ENCODE measurements at places on chromosomes 6 and 20. TPM values are rescaled to one million over a fixed set of nuclear protein-coding genes. Genes with fewer than 3 reads are reported as not detected.

GRCh38 chr6:157392927-157393668 is 12.1 kb downstream of the ZDHHC14 start:
- no peak for DNase-seq

GRCh38 chr6:105164418-105164817 is 15.4 kb downstream of the POPDC3 start:
- no peak for DNase-seq

GRCh38 chr6:9540534-9541126 is 874.2 kb downstream of the TFAP2A start:
- no peak for DNase-seq

DNA sequence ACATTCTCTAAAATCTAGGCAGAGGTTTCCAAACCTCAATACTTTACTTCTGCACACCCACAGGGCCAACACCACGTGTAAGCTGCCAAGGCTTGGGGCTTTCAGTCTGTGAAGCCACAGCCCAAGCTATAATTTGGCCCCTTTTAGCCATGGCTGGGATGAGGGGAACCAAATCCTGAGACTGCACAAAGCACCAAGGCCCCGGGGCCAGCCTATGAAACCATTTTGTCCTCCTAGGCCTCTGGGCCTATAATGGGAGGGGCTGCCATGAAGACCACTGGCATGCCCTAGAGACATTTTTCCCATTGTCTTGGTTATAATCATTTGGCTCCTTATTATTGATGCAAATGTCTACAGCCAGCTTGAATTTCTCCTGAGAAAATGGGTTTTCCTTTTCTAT is 513.0 kb upstream of the ADGRB3 start:
- no peak for DNase-seq

GRCh38 chr20:12371990-12372389 is 454.3 kb downstream of the BTBD3 start:
- no peak for DNase-seq

- no peak for DNase-seq
Observed at GRCh38 chr20:46206025-46206424, 87.9 kb downstream of the CD40 start.

- DNase-seq: no peak
Observed at GRCh38 chr6:147441751-147442150, 66.7 kb upstream of the SAMD5 start.

DNA sequence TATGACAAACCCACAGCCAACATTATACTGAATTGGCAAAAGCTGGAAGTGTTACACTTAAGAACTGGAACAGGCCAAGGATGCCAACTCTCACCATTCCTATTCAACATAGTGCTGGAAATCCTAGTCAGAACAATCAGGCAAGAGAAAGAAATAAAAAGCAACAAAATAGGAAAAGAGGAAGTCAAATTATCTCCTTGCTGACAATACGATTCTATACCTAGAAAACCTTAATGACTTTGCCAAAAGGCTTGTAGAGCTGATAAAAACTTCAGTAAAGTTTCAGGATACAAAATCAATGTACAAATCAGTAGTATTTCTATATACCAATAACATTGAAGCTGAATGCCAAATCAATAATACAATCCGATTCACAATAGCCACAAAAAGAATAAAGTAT is 32.4 kb downstream of the OR5V1 start:
- DNase-seq: no peak

GRCh38 chr20:36105711-36106226 is 48.8 kb upstream of the EPB41L1 start:
- DNase-seq: no peak

DNA sequence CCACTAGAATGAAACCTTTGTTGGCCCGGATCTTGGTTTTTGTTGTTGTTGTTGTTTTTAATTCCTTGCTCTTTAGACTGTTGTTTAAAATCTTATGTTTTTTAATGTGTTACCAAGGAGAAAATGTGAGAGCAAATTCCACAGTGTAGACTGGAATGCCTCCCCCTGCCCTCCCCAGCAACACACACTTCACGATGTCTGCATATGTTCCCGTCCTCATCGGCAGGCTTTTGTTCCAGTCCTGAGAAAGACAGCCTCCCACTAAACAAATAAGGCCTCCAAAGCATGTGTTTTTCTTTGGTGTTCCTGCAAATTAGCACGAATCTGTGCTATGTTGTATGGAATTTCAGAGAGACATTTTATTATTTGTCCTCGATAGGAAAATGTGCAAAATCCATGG is 263.3 kb upstream of the QKI start:
- no peak for DNase-seq

- DNase-seq: no peak
Observed at GRCh38 chr6:74891349-74891831, 314.5 kb downstream of the COL12A1 start.

DNA sequence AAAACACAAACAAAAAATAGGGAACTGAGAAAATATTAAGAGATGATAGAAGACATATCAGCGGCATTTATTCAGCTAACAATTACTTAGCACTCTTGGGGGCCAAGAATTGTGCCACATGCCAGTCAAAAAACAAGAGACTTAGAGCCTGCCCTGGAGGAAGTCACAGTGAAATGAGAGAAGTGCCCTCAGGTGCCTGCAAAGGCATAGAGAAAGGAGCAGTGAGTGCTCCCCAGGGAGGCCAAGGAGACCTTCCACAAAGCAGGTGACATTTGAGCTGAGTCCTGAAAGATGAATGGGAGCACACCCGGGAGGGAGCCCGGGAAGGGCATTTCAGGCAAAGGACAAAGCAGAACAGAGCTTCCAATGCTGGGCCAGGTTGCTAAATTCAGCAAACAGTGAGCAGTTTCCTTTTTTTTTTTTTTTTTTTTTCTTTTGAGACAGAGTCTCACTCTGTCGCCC is 184.7 kb upstream of the JARID2 start:
- no peak for DNase-seq

DNA sequence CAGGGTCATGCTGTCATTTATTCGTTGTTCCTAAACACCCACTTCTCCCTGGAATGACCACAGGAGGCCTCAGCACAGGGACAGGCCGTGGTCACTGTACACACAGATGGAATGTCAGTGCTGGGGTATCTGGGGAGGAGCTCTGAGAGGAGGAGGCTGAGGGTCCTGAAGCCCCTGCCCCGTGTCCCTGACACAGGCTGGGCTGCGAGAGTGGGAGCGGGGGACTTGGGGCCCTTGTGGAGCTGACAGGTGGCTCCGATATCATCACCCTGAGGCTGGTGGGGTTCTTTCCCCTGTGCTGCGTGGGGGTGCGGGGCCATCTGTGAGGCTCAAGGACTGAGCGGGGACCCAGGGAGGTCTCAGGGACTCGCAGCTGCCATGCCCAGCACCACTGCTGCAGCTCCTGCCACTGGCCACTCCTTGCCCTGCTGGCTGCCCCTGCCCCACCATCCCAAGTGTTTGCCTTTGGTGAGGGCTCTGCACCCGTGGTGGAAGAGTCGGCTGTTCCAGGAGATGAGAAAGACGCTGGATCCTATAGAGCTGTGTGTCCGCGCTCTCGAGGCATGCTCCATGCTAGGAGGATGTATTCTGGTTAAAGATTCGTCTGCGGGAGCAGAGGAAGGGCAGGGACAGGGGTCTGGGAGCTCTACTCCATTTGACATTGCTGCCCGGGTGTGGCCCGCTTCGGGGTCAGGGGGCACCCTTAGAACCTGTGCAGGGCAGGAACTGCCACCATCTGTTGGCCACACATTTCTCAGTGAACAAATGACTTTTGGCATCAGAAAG is 18.9 kb downstream of the NPEPL1 start:
- no peak for DNase-seq

GRCh38 chr6:34527751-34528670 is 28.1 kb downstream of the SPDEF start:
- DNase-seq: no peak

GRCh38 chr6:107641071-107641470 is 151.2 kb downstream of the SOBP start:
- DNase-seq: no peak

- no peak for DNase-seq
Observed at GRCh38 chr20:24816907-24817306, 132.2 kb upstream of the CST7 start.

GRCh38 chr6:19337101-19337500 is 500.1 kb upstream of the ID4 start:
- no peak for DNase-seq

GRCh38 chr20:37225146-37225545 is 36.5 kb downstream of the GHRH start:
- DNase-seq: no peak

GRCh38 chr20:18728870-18729224 is 84.7 kb upstream of the SCP2D1 start:
- DNase-seq: no peak

DNA sequence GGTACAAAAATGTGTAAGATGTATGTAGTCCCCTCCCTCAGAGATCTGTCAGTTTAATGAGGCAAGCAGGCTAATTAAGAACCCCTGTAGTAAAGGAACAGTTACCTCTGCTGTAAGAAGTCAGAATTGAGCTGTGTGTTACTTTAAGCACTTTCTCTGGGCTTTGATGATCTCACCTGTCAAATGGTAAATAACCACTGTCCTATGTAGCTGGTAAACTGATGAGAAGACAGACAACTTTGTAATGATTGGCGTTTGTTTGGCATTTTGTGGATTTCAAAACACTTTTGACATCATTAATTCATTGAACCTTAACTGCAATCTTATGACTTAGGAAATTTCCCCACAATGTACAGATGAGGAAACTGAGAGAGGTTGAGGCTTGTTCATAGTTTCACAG is 55.7 kb downstream of the RALY start:
- no peak for DNase-seq

ADTRP gene
- 2.5 TPM for total RNA-seq

PKIB gene
- total RNA-seq: 1.7 TPM

IRF4 gene
- 0.16 TPM for total RNA-seq

OLIG3 gene
- total RNA-seq: not detected

ZBTB12 gene
- 25.6 TPM for total RNA-seq

MATN4 gene
- total RNA-seq: not detected

HIVEP2 gene
- 114 TPM for total RNA-seq

HCK gene
- 3.3 TPM for total RNA-seq

MYBL2 gene
- total RNA-seq: 0.47 TPM

BTNL2 gene
- not detected for total RNA-seq

C6orf163 gene
- 8.3 TPM for total RNA-seq
